ENCODE measurements at places on chromosomes 2 and 18. TPM values are rescaled to one million over a fixed set of nuclear protein-coding genes. Genes with fewer than 3 reads are reported as not detected.

The UGT1A8 gene
- not detected for total RNA-seq

The PNPT1 gene
- total RNA-seq, result 29.2 TPM

GRCh38 chr18:10907749-10908148 lies 241.6 kb downstream of the PIEZO2 start:
- DNase-seq, result no peak

- no peak for DNase-seq
Observed at GRCh38 chr2:168293766-168294165, 46.4 kb upstream of the STK39 start.

GRCh38 chr2:163640542-163641193 lies 95.1 kb downstream of the FIGN start:
- no peak for DNase-seq

- no peak for DNase-seq
Observed at GRCh38 chr2:85582492-85582891, 1.7 kb upstream of the VAMP5 start.

DNA sequence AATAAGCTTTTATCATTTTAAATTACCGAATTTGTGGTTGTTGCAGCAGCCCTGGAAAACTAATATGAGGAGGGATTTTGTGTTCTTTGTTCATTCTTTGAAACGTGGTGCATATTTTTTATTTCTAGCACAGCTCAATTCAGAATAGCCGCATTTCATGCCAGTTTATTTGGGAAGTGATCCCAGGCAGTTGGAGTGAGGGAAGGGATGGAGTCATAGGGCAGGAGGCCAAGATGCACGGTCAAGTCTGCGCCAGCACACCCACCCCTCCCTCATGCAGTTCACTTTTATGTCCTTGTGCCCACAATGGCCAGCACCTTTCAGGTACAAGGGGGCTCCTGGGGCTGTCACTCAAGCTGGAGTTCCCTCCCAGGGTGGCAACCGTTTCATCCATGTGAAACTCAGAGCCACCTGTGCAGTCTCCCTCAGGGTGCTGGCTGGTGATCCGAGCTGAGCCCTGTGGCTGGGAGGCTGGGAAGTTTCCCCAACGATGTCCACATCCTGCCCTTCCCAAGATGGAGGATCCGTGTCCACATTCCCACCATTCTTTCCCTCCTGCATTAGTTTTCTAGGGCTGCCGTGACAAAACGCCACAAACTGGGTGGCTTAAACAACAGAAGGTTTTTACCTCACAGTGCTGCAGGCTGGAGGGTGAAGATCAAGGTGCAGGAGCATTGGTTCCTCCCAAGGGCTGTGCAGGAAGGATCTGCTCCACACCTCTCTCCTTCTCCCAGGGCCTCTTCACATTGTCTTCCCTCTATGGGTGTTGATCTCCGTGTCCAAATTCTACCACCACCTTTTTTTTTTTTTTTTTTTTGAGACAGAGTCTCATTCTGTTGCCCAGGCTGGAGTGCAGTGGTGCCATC lies 68.5 kb upstream of the ITGA6 start:
- DNase-seq, result no peak

DNA sequence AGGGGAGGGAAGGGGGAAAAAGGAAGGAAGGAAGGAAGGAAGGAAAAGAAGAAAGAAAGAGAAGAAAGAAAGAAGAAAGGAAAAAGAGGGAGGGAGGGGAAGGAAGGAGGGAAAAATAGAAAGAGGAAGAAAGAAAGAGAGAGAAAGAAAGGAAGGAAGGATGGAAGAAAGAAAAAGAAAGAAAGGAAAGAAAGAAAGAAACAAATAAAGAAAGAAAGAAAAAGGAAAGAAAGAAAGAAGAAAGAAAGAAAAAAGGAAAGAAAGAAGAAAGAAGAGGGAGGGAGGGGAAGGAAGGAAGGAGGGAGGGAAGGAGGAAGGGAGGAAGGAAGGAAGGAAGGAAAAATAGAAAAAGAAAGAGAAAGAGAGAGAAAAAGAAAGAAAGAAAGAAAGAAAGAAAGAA lies 315.8 kb upstream of the PIK3C3 start:
- DNase-seq, result no peak

- no peak for DNase-seq
Observed at GRCh38 chr2:118386641-118387302, 298.5 kb downstream of the INSIG2 start.

GRCh38 chr2:132776287-132776686 lies 106.3 kb upstream of the LYPD1 start:
- DNase-seq, result no peak

- DNase-seq, result no peak
Observed at GRCh38 chr2:134217924-134218323, 35.9 kb upstream of the MGAT5 start.

- DNase-seq, result no peak
Observed at GRCh38 chr2:24711865-24712264, 81.3 kb downstream of the PTRHD1 start.

DNA sequence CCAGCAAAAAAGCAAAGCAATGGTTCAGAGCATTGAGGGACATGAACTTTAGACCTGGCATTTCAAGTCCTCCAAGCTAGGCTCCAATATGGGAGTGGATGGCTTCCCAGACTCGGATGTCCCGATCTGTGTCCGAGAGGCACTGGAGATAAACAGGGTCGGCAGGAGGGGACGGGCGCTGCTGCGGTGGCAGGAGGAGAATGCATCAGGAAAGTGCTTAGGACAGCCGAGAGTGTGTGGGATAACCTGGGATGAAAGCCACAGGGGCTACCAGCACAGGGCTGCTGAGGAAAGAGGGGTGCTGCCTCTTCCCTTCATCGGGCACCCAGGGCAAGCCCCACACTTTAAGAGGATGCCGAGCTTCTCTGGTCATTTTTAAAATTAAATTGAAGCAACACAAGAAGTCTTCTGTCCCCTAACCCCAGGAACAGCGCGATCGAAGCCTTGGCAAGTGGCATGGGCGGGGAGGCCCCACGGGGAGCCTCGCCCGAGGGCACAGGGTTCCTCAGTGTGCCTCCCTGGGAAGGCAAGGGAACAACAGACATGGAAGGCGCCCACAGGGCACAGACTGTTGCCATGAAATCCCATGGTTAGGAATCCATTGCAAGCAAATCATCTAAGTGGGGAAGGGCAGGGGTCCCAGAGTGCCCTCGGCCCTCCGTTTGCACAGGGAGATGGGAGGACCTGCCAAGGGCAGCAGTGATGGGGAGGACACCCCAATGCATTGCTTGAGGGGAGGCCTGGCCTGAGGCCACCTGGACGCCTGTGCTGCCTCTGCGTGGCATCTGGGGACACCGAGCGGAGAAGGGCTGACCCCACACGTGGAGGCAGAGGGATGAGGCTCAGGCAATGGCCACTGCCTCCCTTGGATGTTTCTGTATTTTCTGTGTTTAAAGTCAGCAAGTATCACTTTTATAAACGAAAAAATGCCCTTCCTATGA lies 78.5 kb upstream of the GPC1 start:
- DNase-seq, result no peak

DNA sequence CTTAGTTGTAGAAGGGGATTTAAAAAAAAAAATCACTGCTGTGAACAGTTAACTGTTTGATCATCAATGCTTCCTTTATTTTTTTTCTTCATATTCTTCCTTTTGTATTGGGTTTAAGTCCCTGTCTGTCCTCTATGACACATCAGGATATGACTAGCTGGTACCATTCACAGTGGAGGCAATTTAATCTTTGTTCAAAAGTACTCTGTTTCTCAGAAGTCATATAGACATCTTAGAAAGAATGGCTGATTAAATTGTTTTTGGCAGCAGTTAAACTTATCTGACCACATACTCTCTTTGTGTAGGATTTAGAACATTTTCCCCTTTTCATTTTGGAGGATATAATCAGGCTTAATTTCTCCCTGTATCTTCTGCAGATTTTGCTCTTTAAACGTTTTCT lies 807.8 kb upstream of the CDH2 start:
- no peak for DNase-seq

GRCh38 chr18:13003466-13003896 lies 12.3 kb downstream of the CEP192 start:
- DNase-seq, result no peak

DNA sequence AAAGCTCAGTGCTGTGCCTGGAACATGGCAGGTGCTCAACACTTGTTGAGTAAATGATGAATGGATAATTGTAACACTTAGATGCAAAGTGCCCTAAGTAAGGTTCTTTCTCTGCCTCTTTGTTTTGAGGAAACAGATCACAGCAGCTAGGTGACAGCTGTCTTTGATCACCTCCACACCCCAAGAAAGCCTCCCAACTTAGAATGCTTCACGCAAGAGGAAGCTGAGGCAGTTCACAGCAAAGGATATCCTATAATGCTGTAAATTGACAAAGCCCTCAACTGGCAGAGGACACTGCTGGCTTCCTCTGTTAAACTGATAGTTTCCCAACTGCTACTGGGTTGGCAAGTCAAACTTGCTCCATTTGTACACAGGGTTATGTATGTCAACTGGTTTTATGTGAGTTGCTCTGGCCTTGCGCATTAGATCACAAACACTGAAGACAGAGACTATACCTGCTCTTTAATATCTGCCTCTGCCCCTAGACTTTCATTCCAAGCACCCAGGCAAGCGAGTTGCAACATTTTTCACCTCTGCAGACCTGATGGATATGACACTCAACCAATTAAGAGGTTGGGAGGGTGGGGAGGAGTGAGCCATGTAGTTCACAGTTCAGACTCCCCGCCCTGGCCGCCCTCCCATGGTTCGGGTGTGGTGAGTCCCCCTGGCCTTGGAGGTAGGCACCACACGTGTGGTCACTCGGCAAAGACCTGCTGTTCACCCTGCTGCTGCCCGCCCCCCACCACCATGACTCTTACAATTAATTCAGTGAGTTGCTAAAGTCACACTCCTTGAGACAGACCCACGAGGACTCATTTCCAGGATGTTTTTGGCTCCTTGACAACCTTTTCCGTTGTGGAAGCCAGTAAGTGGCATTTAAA lies 4.8 kb upstream of the MALL start:
- DNase-seq, result no peak

DNA sequence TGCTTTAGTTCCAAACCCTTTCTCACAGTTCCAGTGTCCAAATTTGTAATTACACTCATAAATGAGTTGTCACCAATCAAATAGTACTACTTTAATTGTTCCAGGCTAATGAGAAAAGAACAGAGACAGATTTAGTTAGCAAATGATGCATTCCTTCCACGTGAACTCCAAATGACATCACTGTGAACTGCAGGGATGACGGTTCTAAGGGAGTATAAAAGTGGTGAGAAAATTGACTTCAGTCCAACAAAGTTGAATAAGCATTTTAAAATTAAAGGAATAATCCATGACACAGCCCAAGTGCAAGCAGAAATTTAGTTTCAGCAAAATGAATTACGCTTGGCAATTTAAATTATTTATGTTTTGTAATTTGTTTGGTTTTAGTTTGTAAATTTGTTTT lies 102.0 kb upstream of the LRATD1 start:
- no peak for DNase-seq

- no peak for DNase-seq
Observed at GRCh38 chr2:138103156-138103555, 138.9 kb downstream of the HNMT start.

Data from activated naive CD8-positive, alpha-beta T cell treated with anti-CD3 and anti-CD28 coated beads, Interleukin-2, amount 10 ng/mL, durations not matched to agents 7 days and 5 days (primary cell).